ENCODE measurements at places on chromosomes 2 and 18. TPM values are rescaled to one million over a fixed set of nuclear protein-coding genes. Genes with fewer than 3 reads are reported as not detected.

The IL36B gene
- total RNA-seq, result not detected

The GCKR gene
- total RNA-seq, result 0.11 TPM

The ARL4C gene
- total RNA-seq, result 6.3 TPM

The ANKRD30B gene
- total RNA-seq, result not detected

The GRHL1 gene
- 15.9 TPM for total RNA-seq

The POTEI gene
- total RNA-seq, result 0.05 TPM

The GALR1 gene
- total RNA-seq, result 1.1 TPM

The SLC16A14 gene
- total RNA-seq, result 13.7 TPM

The KIAA2012 gene
- total RNA-seq, result 0.16 TPM

The ATP9B gene
- total RNA-seq, result 89.2 TPM

The DNAJC27 gene
- total RNA-seq, result 13.3 TPM

The SULT1C2 gene
- total RNA-seq, result 3.3 TPM

The MC2R gene
- not detected for total RNA-seq

The NCKAP1 gene
- 297 TPM for total RNA-seq

The LHCGR gene
- total RNA-seq, result 5.6 TPM

The DSEL gene
- total RNA-seq, result 49.3 TPM

The RBFA gene
- 33.3 TPM for total RNA-seq

The ZSWIM2 gene
- total RNA-seq, result 0.21 TPM

The IMPA2 gene
- 38.2 TPM for total RNA-seq

The SP5 gene
- 0.42 TPM for total RNA-seq

The CD28 gene
- 6.1 TPM for total RNA-seq

The ITGB6 gene
- 25.2 TPM for total RNA-seq

The LDLRAD4 gene
- 52.3 TPM for total RNA-seq

The POTEC gene
- total RNA-seq, result not detected

The PSMA8 gene
- total RNA-seq, result not detected

The SPC25 gene
- 11.5 TPM for total RNA-seq

The C2orf81 gene
- total RNA-seq, result 0.74 TPM

The RAB27B gene
- total RNA-seq, result 19.8 TPM

The ERFE gene
- 0.79 TPM for total RNA-seq

The SLC35F5 gene
- total RNA-seq, result 283 TPM

The AQP12B gene
- total RNA-seq, result not detected

The IL1A gene
- total RNA-seq, result 1.9 TPM

The LAMA3 gene
- 32.3 TPM for total RNA-seq

The SEPTIN2 gene
- 677 TPM for total RNA-seq

The NTSR2 gene
- total RNA-seq, result not detected

The ST8SIA5 gene
- total RNA-seq, result 0.95 TPM

The FEV gene
- not detected for total RNA-seq

The PSMD1 gene
- 81.7 TPM for total RNA-seq

The RND3 gene
- total RNA-seq, result 139 TPM

The COL4A4 gene
- total RNA-seq, result 0.90 TPM

The ARHGAP28 gene
- 84.0 TPM for total RNA-seq

The SERPINB12 gene
- not detected for total RNA-seq

The IL1F10 gene
- not detected for total RNA-seq

The ITM2C gene
- total RNA-seq, result 174 TPM

The FBXO36 gene
- 3.2 TPM for total RNA-seq

The APOB gene
- 0.32 TPM for total RNA-seq

The KLHL29 gene
- 8.7 TPM for total RNA-seq

The KYNU gene
- total RNA-seq, result 9.8 TPM

The FAM161A gene
- total RNA-seq, result 15.3 TPM

The BUB1 gene
- 32.4 TPM for total RNA-seq

Measured in urinary bladder (tissue), 4 donors.